ENCODE measurements at places on chromosomes 12 and 14. TPM values are rescaled to one million over a fixed set of nuclear protein-coding genes. Genes with fewer than 3 reads are reported as not detected.

- H3K4me1 ChIP-seq: no peaks in the 10 kb centered on the region
- no peak overlapping the region for H3K27ac ChIP-seq
- no peak overlapping the region for H3K4me3 ChIP-seq
- H3K36me3 ChIP-seq: no peaks in the 10 kb centered on the region
- DNase-seq: no peak
Measured at GRCh38 chr12:5305425-5305824, 126.5 kb upstream of the NTF3 start.

DNA sequence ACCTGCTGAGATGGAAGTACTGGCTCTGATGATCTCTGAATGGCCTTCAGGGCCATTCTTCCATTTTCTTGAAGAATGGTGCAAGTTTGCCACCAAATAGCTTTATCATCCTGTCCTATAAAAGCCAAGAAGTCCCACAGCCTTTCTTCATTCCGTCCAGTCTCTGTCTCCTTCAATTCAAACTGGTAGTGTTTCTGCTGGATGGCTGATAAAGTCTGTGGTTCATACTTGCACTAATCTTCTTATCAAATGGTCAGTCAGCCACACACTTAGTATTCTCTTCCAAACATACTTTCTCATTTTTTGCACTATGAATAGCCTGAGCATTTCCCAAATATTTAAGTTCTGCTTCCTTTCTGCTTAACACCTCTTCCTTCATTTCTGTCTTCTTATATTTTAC lies 39.4 kb upstream of the BEGAIN start:
- DNase-seq: no peak
- no peak overlapping the region for H3K4me3 ChIP-seq
- H3K27ac ChIP-seq: no peak overlapping the region
- H3K36me3 ChIP-seq: peaks cover 5% of the 10 kb centered on the region
- H3K27me3 ChIP-seq: peaks cover 47% of the 10 kb centered on the region

GRCh38 chr12:4330203-4330602 lies 9.2 kb downstream of the TIGAR start:
- H3K27ac ChIP-seq: peak overlapping the region; percentile 19
- H3K4me1 ChIP-seq: peaks cover 26% of the 10 kb centered on the region
- no peaks in the 10 kb centered on the region for H3K27me3 ChIP-seq
- DNase-seq: no peak
- H3K36me3 ChIP-seq: peaks cover 27% of the 10 kb centered on the region

DNA sequence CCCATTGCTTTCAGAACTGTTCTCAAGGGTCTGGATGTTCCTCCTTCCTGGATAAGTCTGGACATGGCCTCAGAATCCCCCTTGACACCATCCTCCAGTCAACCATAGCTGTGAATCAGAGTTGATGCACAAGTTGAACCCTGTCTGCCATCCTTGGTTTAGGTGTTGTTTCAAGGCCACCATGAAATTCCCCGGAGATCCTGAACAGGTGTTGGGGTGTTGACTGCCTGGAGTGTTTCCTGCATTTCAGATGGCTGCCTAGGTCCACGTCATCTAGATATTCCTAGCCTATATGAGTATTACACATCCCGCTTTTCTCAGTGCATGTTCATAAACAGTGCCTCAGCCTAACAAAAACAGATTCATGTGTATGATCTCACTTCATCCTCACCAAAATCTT lies 86.7 kb upstream of the PWP1 start:
- H3K4me3 ChIP-seq: no peak overlapping the region
- H3K27me3 ChIP-seq: no peaks in the 10 kb centered on the region
- no peak overlapping the region for H3K27ac ChIP-seq
- H3K4me1 ChIP-seq: no peaks in the 10 kb centered on the region
- no peaks in the 10 kb centered on the region for H3K36me3 ChIP-seq
- DNase-seq: no peak

DNA sequence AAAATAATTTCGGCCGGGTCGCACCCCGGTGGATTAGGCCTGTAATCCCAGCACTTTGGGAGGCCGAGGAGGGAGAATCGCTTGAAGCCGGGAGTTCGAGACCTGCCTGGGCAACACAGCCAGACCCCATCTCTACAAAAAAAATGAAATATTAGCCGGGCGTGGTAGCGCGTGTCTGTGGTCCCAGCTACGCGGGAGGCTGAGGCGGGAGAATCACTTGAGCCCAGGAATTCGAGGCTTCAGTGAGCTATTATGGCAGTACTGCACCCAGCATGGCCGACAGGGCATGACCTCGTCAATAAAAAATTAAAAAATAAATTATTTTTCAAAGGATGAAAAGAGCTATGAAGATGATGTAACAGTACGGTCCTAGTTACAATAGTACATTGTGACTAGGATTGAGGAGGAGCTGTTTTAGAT lies 523 bp downstream of the GTF2H3 start:
- DNase-seq: no peak
- peaks cover 19% of the 10 kb centered on the region for H3K36me3 ChIP-seq
- H3K27ac ChIP-seq: peak overlapping the region; percentile 97
- H3K4me1 ChIP-seq: peaks cover 21% of the 10 kb centered on the region
- H3K4me3 ChIP-seq: peak overlapping the region; percentile 99

DNA sequence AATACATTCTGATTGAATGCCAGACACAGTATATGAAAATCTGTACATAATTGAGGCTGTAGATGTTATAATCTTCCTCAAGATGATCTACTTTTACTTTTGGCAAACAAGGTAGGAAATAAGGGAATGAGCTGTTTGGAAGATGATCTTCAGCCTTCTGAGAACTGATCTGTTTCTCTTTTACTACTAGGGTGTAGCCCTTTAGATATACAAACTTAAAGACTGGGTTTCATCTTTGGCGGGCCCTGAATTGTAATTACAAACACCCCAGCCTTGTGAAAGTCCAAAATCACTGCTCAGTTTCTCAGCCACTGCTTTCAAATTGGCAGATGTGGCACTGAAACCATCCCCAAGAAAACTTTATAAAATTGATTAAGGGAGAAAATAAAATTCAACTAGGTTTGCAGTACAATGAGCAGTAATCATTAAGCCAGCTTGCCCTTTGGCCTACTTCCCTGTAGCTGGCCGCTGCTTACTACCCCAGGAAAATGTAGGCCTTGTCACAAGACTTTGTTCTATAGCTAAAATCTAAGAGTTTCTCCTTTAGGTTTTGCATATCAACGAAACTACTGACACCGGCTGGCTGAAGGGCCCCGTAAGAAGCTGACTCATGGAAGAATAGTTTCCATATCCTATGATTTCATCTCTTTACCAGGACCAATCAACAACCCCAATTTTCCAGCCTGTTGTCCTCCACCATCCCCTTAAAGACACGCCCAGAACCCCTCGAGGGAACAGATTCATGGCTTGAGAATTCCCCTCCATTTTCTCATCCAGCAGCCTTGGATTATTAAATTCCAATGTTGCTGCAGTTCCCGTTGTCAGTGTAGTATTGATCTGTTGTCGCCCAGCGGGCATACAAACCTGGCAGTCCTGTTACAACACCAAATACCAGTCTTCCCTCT lies 210.8 kb downstream of the PCNX1 start:
- H3K36me3 ChIP-seq: peaks cover 40% of the 10 kb centered on the region
- H3K4me1 ChIP-seq: peaks cover 50% of the 10 kb centered on the region
- peak overlapping the region; percentile 89 for H3K27ac ChIP-seq
- H3K27me3 ChIP-seq: peaks cover 14% of the 10 kb centered on the region
- H3K4me3 ChIP-seq: peak overlapping the region; percentile 32
- peak; percentile 87 for DNase-seq

FIGNL2 gene
- total RNA-seq: not detected

- DNase-seq: no peak
- peak overlapping the region; percentile 33 for H3K27ac ChIP-seq
- no peaks in the 10 kb centered on the region for H3K36me3 ChIP-seq
- no peaks in the 10 kb centered on the region for H3K27me3 ChIP-seq
- peak overlapping the region; percentile 68 for H3K4me3 ChIP-seq
- peaks cover 6% of the 10 kb centered on the region for H3K4me1 ChIP-seq
Measured at GRCh38 chr12:116508145-116509121, 50.7 kb upstream of the MAP1LC3B2 start.

CDKN1B gene
- total RNA-seq: 22.9 TPM

TMEM132D gene
- not detected for total RNA-seq

DNA sequence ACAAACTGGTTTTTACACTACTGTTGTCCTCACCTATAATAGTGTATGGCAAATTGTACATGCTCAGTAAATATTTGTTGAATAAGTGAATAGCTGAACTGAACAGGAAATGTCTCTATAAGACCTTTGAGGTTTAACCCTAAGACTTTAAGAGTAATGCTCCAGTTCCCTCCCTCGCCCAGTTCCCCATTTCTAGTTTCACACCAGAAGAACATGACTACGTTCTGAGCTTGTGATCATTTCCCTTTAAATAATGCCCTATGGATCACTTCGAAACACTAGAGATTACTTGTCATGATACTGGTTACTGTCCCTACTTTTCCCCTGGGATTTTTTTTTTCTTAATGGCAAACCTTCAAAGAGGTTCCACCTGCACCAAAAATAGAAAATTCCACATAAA lies 69.3 kb downstream of the PRKD1 start:
- peaks cover 23% of the 10 kb centered on the region for H3K4me1 ChIP-seq
- DNase-seq: no peak
- H3K27me3 ChIP-seq: no peaks in the 10 kb centered on the region
- H3K36me3 ChIP-seq: peaks cover 26% of the 10 kb centered on the region

DNA sequence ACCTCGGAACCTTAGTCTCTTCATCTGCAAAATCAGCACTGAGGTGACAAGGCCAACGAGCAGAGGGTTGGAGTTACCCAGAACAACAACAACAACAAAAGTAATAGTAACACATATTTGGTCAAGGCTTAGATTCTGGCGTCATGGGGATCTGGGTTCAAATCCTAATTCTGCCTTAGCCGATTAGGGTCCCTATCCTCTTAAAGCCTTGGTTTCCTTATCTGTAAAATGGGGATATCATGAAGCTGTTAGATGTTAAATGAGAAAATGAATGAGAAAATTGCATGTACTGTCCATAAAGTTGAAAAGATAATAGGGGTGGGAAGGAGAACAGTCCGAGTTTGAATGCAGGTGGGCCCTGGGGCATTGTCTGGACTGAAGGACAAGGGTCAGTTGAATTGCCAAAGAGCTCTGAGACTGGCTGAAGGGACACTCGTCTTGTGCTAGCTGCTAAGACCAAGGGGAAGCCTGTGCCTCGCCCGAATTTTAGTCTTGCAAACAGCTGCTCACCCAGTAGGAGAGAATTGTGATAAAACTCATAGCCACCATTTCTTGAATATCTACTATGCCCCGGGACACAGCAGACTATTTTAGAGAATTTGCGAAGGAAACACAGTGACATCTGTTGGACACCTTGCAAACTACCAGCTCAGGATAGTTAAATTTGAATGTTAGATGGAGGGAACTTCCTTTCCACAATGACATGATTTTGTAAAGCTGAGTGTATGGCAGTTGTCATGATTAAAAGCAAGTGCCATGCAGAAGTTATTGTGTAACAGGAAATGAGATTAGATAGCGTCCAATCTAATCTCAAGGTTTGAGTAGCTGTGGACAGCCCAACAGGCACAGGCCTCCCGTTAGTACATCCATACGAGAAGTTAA lies 6.8 kb upstream of the HNF1A start:
- H3K27ac ChIP-seq: no peak overlapping the region
- H3K4me1 ChIP-seq: peaks cover 12% of the 10 kb centered on the region
- no peak overlapping the region for H3K4me3 ChIP-seq
- H3K36me3 ChIP-seq: no peaks in the 10 kb centered on the region
- DNase-seq: peak; percentile 64

TRPV4 gene
- total RNA-seq: 1.8 TPM

ACOT4 gene
- total RNA-seq: not detected

GRCh38 chr12:66648033-66648735 lies 30.7 kb downstream of the GRIP1 start:
- no peak for DNase-seq
- no peak overlapping the region for H3K4me3 ChIP-seq
- no peaks in the 10 kb centered on the region for H3K36me3 ChIP-seq

- 0 out of 2 replicates have a peak, but pooled peaks cover 2% of the 10 kb centered on the region for H3K27me3 ChIP-seq
- no peak for DNase-seq
- no peak overlapping the region for H3K27ac ChIP-seq
- no peaks in the 10 kb centered on the region for H3K36me3 ChIP-seq
- H3K4me3 ChIP-seq: peak overlapping the region; percentile 89
- peaks cover 19% of the 10 kb centered on the region for H3K4me1 ChIP-seq
Measured at GRCh38 chr12:13044906-13045299, 722 bp downstream of the FAM234B start.

DNA sequence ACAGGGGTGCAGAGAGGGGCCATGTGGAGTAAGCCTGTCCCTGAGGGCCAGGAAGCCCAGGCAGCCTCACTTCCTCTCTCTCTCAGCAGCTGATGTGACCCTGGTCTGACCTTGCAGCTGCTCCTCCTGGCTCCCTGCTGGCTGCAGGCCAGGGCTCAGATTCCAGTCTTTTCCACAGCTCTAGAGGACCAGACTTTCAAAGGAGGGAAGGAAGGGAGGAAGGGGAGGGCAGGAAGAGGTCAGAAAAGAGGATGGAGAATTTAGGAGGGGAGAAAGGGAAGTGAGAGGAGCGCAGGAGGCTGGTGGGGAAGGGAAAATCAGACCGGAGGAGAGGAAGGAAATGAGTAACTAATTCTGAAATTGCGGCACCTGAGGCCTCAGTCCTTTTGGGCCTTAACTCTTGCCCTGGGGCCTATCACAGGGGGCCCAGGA lies 40.9 kb upstream of the VASH1 start:
- H3K4me3 ChIP-seq: no peak overlapping the region
- H3K27me3 ChIP-seq: peaks cover 11% of the 10 kb centered on the region
- no peak overlapping the region for H3K27ac ChIP-seq

Data from HFFc6 (cell line).